Aortic smooth muscle cell (primary cell): ENCODE measurements at places on chromosomes 11 and 22. TPM values are rescaled to one million over a fixed set of nuclear protein-coding genes. Genes with fewer than 3 reads are reported as not detected.

Gene OTOG
- not detected in 2 replicates for total RNA-seq

Gene PLEKHA7
- 0.26 and 0.31 TPM in 2 replicates for total RNA-seq

Gene TEX54
- total RNA-seq = not detected in 2 replicates

Gene HEPN1
- total RNA-seq = not detected in 2 replicates

Gene PHLDB1
- 112 and 117 TPM in 2 replicates for total RNA-seq

Gene MMP13
- total RNA-seq = not detected in 2 replicates

Gene CD6
- total RNA-seq = under 0.01 TPM in 1 of 2 replicates, not detected in the other

Gene CASP4
- total RNA-seq = 166 and 167 TPM in 2 replicates
